Keratinocyte (primary cell): ENCODE measurements at places on chromosomes 7 and 10.

- H3K4me3 ChIP-seq, result no peak overlapping the region
- no peak overlapping the region for H3K27ac ChIP-seq
- no peaks in the 10 kb centered on the region for H3K36me3 ChIP-seq
- H3K4me1 ChIP-seq, result no peaks in the 10 kb centered on the region
- DNase-seq, result no peak
These were observed 72.4 kb downstream of the NKX6-2 start for GRCh38 chr10:132713421-132714095.

- peak overlapping the region; percentile 1 for H3K4me3 ChIP-seq
- no peak for DNase-seq
- H3K27me3 ChIP-seq, result no peaks in the 10 kb centered on the region
- H3K27ac ChIP-seq, result peak overlapping the region; percentile 91
These were observed 15.6 kb downstream of the SMURF1 start for GRCh38 chr7:99128076-99128950.

DNA sequence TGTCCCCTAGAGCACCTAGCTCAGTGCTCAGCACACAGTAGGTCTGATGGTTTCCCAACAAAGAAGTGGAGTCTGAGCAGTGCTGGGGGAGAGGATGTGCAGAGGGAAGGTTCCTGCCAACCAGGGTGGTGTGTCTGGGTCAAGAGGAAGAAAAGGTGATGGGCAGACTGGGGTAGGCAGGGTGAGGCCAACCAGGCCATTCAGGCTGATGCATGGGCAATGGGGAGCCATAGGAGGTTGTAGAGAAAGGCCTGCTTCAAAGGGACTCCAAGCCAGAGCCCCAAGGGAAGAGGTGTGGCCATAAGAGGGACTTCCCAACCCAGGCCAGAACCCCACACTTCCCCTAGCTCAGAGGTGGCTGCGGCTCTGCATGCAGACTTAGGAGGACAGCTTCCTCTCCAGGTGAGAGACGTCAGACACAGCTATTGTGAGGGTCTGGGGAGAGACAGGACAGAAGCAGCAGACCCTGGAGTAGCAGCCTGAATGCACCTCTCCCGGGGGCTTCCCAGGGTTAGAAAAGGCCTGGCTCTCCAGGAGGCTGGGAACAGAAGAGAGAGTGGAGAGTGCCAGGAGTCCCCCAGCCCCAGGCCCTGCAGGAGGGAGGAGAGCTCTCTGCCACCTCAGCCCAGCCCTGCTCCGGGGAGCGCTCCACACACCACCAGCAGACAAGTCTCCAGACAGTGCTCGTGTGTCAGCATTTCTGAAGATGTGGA, 87.4 kb upstream of the ZMIZ1 start:
- H3K36me3 ChIP-seq, result no peaks in the 10 kb centered on the region
- no peak for DNase-seq
- peaks cover 6% of the 10 kb centered on the region for H3K4me1 ChIP-seq
- no peak overlapping the region for H3K27ac ChIP-seq

GRCh38 chr10:119149729-119150128, 15.8 kb downstream of the SFXN4 start:
- H3K4me1 ChIP-seq, result no peaks in the 10 kb centered on the region
- H3K27ac ChIP-seq, result no peak overlapping the region
- no peak for DNase-seq
- peaks cover 27% of the 10 kb centered on the region for H3K36me3 ChIP-seq
- H3K4me3 ChIP-seq, result no peak overlapping the region
- no peaks in the 10 kb centered on the region for H3K27me3 ChIP-seq

GRCh38 chr10:77877441-77878344, 48.9 kb downstream of the DLG5 start:
- H3K36me3 ChIP-seq, result peaks cover 14% of the 10 kb centered on the region
- H3K4me1 ChIP-seq, result peaks cover 46% of the 10 kb centered on the region
- peak overlapping the region; percentile 83 for H3K27ac ChIP-seq
- H3K4me3 ChIP-seq, result no peak overlapping the region
- no peak for DNase-seq

GRCh38 chr7:194252-195009, 2.1 kb downstream of the FAM20C start:
- peak overlapping the region; percentile 73 for H3K4me3 ChIP-seq
- peaks cover 14% of the 10 kb centered on the region for H3K4me1 ChIP-seq
- DNase-seq, result no peak
- H3K36me3 ChIP-seq, result peaks cover 12% of the 10 kb centered on the region

GRCh38 chr7:32892521-32893206, 1.1 kb upstream of the KBTBD2 start:
- H3K27me3 ChIP-seq, result no peaks in the 10 kb centered on the region
- peaks cover 26% of the 10 kb centered on the region for H3K4me1 ChIP-seq
- H3K27ac ChIP-seq, result peak overlapping the region; percentile 99
- H3K4me3 ChIP-seq, result peak overlapping the region; percentile 86

DNA sequence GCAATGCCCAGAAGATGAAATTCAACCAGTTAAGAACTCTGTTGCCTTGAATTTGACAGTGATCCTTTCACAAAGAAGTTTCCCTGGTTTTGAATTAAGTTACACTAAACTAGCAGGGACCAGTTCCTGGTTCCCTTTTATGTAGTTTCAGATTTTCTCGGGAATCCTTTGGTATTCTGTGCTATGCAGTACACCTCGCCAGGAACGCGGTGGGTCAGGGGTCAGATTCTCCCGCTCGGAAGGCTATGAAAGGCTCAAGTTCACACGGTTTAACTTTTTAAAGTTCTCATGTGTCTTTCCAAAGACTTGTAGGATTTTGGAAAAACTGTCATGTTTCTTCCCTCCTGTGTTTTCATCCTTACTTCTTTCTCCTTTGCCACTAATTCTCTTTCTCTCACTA, 104.7 kb upstream of the PRR15 start:
- DNase-seq, result no peak
- H3K27ac ChIP-seq, result no peak overlapping the region
- H3K4me1 ChIP-seq, result peaks cover 25% of the 10 kb centered on the region
- H3K4me3 ChIP-seq, result no peak overlapping the region
- H3K36me3 ChIP-seq, result no peaks in the 10 kb centered on the region

DNA sequence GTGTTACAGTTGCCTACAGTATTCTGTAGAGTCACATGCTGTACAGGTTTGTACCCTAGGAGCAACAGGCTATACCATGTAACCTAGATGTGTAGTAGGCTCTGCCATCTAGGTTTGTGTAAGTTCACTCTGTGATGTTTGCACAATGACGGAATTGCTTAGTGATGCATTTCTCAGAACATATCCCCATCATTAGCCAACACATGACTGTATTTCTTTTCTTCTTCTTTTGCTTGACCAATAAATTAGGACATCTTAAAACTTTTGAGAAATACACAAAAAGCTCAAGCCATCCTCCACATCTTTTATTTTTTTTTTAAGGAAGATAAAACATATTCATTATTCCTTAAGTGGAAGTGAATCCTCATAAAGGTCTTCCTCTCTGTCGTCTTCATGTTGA, 5.4 kb upstream of the PFKFB3 start:
- H3K27ac ChIP-seq, result no peak overlapping the region
- no peak overlapping the region for H3K4me3 ChIP-seq

- no peak overlapping the region for H3K4me3 ChIP-seq
- H3K27ac ChIP-seq, result no peak overlapping the region
- H3K27me3 ChIP-seq, result no peaks in the 10 kb centered on the region
- no peak for DNase-seq
- H3K4me1 ChIP-seq, result peaks cover 5% of the 10 kb centered on the region
These were observed 6.9 kb downstream of the CPA4 start for GRCh38 chr7:130299866-130300265.

GRCh38 chr7:37341033-37341630, 107.5 kb downstream of the ELMO1 start:
- no peaks in the 10 kb centered on the region for H3K27me3 ChIP-seq
- no peak overlapping the region for H3K27ac ChIP-seq
- no peak for DNase-seq
- no peaks in the 10 kb centered on the region for H3K36me3 ChIP-seq
- no peak overlapping the region for H3K4me3 ChIP-seq
- no peaks in the 10 kb centered on the region for H3K4me1 ChIP-seq

DNA sequence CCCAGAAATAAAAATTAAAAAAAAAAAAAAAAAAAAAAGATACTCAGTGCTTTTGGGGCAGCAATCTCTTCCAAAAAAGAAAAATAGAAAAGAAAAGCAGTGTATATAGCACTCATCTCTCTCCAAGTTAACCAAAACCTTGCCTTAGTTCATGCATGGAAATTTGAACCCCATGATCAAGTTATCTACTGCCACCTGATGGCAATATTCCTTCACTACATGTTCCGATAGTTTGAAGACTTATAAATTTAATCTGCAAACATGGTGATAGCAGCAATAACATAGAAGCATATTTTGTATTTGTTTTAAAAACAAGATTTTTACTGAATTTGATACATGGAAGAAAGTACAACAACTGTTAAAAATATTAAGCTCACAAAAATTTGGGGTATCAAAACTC, 48.6 kb upstream of the SLIT1 start:
- DNase-seq, result no peak

- peaks cover 6% of the 10 kb centered on the region for H3K4me1 ChIP-seq
- H3K27me3 ChIP-seq, result no peaks in the 10 kb centered on the region
- DNase-seq, result no peak
- H3K4me3 ChIP-seq, result peak overlapping the region; percentile 80
- peak overlapping the region; percentile 94 for H3K27ac ChIP-seq
These were observed 805 bp downstream of the ZNF736 start for GRCh38 chr7:64314566-64314965.

DNA sequence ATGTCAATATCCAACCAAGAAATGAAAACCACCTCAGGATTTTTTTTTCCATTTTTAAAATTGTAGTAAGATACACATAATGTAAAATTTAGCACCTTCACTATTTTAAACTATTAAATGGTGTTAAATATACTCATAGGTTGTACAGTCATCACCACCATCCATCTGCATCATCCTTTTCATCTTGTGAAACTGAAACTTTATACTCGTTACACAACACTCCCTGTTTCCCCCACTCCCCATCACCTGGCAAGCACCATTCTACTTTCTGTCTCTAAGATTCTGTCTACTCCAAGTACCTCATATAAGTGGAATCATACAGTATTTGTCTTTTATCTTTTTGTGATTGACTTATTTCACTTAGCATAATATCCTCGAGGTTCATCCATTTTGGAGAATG, 335.2 kb upstream of the NPSR1 start:
- H3K4me1 ChIP-seq, result peaks cover 15% of the 10 kb centered on the region
- no peak overlapping the region for H3K27ac ChIP-seq
- H3K4me3 ChIP-seq, result no peak overlapping the region
- H3K36me3 ChIP-seq, result no peaks in the 10 kb centered on the region
- H3K27me3 ChIP-seq, result no peaks in the 10 kb centered on the region

DNA sequence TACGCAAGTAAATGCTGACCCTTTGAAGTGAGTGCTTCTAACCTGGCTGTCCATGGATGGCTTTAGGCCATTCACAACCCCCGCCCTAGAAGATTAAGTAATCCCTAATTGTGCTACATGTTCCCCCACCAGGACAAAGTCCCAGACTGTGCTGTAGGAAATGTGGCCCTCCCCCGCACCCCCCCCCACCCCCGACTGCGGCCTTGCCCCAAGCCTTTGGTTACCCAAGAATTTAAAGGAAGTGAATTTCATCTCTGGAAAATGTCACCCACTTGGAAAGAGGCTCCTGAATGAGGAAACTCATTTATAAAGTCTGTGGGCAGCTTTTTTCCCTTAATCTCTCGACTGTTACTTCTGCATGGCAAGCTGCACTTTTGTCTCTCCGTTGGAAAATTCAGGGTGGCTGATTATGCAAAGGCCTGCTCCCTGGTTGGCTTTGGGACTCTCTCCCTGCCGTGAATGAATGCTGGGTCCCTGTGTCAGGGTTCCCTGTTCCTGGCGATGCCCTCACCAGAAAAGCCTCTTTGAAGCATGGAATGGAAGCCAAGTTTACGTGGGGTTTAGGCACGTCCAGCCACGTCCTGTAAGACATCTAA, 31.4 kb upstream of the AQP1 start:
- no peak overlapping the region for H3K4me3 ChIP-seq
- no peaks in the 10 kb centered on the region for H3K27me3 ChIP-seq
- H3K27ac ChIP-seq, result no peak overlapping the region
- no peak for DNase-seq
- H3K4me1 ChIP-seq, result no peaks in the 10 kb centered on the region

DNA sequence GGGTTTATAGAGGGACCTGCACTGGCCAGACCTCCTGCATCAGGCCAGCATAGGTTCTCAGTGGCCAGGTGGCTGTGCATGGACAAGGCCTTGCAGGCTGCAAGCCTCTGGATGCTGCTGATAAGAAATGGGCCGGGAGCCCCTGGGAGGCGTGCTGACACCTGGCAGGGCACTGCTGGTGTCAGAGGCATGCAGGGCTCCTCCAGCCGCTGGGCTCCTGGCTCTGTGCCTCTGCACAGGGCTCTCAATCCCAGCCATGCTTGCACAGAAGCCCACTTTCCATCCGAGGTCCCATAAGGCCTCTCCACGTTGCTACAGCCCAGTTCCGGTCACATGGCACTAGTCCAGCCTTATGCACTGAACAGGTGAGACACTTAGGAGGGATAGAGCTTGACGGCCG, 27.3 kb downstream of the ANTXRL start:
- H3K27ac ChIP-seq, result no peak overlapping the region
- peaks cover 13% of the 10 kb centered on the region for H3K4me1 ChIP-seq
- no peaks in the 10 kb centered on the region for H3K36me3 ChIP-seq
- no peak overlapping the region for H3K4me3 ChIP-seq
- H3K27me3 ChIP-seq, result peaks cover 3% of the 10 kb centered on the region

DNA sequence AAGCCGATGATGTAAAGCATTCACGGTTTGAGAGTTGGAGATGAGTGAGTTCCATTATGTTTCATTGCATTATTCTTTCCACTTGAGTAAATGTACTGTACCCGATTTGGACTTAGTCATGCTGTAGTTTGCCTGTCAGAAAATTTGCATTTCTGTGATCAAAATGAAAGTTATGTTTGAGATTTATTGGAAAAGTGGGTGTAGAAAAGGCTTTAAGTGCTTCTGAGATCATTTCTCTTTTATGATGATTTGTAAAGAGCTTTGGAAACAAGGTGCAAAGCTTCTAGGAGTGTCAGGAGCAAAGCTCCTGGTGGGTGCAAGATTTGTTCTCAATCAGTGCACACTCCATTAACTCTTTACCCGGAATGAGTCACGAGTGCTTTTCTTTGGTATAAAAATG, 204.1 kb upstream of the POM121L12 start:
- no peak overlapping the region for H3K27ac ChIP-seq
- no peaks in the 10 kb centered on the region for H3K36me3 ChIP-seq
- no peak overlapping the region for H3K4me3 ChIP-seq
- no peaks in the 10 kb centered on the region for H3K27me3 ChIP-seq

DNA sequence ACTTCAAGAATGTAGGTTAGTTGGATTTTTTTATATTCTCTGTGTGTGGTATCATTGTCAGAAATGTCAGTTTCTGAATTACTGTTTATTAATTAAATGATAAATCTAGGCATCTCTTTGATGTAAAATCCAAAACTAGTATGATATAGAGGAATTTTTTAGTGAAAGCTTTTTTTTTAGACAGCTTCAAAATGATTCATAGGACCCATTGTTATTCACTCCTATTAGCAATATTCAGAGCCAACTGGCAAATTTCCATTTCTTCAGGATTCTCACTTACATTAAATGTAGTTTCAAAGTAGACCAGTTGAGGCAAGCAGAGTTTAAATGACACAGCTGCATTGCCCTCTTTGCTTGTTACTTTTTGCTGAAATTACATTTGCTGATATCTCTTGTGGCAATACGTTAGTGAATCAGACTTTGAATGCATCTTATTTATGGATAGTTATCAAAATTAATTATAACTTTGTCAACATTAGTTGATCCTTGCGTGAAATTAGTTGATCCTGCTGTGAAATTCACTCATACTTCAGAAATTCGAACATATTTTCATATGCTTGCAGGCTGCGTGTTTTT, 20.3 kb downstream of the ZNF277 start:
- H3K27ac ChIP-seq, result peak overlapping the region; percentile 18
- H3K36me3 ChIP-seq, result no peaks in the 10 kb centered on the region
- peaks cover 14% of the 10 kb centered on the region for H3K4me1 ChIP-seq
- no peak overlapping the region for H3K4me3 ChIP-seq

- H3K27me3 ChIP-seq, result no peaks in the 10 kb centered on the region
- H3K27ac ChIP-seq, result no peak overlapping the region
- DNase-seq, result no peak
- peaks cover 18% of the 10 kb centered on the region for H3K4me1 ChIP-seq
- no peak overlapping the region for H3K4me3 ChIP-seq
These were observed 461.2 kb downstream of the INHBA start for GRCh38 chr7:41241641-41242040.
